ENCODE measurements at places on chromosomes 16 and 17.

- no peak for DNase-seq
Measured at GRCh38 chr17:43216369-43216761, 4.7 kb downstream of the TMEM106A start.

GRCh38 chr16:84759061-84759460, 59.3 kb downstream of the USP10 start:
- DNase-seq: peak; percentile 40

DNA sequence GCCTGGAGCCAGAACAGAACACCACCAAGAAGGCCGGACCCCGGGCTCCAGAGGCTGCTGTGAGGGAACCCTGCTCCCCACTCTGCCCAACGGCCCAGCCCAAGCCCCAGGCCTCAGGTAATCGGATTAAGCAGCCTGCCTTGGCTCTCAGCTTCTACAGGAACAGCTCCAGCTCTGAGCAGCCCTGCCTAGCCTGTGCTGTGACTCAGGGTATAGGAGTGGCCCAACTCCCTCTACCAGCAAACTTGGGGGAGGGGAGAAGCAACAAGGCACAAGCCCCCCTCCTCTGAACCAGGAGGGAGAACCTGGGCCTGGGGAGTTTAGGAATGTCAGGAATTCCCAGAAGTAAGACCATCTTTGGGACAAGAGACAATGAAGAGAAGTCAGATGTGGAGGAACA, 849 bp upstream of the SOX15 start:
- DNase-seq: no peak

DNA sequence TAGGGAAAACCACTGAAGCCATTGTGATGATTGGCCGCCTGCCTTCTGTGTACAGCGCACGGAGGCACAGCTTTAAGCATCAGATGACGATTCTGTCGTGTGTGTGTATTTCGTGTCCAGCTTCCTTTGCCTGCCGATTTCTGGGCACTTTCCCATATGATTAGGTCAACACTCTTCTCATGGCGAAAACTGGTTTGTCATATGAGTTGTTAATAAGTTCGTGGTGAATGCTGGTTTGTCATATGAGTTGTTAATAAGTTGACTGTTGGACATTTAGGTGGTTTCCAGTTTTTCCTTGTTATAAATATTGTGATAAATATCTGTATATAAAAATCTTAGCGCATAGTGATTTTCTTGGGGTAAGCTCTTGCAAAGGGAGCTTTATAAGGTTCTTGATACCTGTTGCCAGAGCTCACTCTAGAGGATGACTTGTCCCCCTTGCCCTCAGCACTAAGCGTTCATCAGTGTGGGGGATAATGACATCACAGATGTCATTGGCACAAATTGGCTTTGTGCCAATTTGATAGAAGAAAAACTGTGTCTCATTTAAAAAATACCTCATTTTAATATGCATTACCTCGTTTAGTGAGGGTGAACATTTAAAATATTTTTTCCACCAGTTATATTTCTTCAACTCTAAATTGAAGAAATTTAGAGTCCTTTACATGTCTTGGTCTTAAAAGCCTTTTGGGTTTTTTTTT, 40.0 kb downstream of the PGS1 start:
- no peak for DNase-seq

DNA sequence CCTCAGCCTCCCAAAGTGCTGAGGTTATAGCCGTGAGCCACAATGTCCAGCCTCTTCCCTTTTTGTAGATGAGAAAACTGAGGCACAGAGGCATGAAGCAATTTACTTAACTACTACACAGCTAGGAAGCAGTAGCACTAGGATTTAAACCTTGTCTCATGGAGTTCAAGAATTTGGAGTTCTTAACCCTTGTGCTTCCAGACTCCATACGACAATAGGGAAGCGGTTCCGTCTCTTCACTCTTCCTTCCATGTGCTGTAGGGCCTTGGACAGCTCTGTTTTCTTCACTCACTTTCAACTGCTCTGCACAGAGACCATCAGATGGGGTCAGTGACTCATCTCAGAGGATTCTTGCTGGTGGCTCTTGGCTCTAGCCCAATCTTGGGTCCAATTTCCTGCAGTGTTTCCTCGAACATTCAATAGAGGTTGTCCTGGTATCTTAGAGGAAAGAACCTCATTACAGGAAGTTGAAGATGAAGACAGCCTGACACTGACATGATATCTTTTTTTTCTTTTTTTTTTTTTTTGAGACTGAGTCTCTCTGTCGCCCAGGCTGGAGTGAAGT, 19.3 kb downstream of the ITGAL start:
- DNase-seq: peak; percentile 85

DNA sequence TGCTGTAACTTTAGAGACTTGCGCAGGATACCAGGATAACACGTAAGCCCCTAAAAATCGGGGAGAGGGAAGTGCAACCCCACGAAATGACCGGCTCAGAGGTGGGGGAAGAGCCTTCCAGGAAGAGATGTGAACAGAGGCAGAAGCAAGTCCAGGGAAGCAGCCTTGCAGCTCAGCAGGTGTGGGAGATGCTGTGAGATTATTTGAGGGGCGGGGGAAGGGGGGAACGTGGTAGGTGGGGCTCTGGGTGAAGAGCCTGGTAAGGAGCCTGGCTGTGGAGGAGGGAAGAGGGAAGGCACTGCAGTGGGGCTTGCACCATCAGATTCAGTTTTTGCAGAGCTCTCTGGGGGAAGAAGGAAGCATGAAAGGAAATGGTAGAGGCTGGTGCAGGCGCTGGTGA, 95.4 kb upstream of the CACNG5 start:
- no peak for DNase-seq

GRCh38 chr17:74467221-74467951, 952 bp downstream of the CD300A start:
- no peak for DNase-seq

GRCh38 chr17:32519228-32520103, 32.7 kb downstream of the CDK5R1 start:
- DNase-seq: no peak

DNA sequence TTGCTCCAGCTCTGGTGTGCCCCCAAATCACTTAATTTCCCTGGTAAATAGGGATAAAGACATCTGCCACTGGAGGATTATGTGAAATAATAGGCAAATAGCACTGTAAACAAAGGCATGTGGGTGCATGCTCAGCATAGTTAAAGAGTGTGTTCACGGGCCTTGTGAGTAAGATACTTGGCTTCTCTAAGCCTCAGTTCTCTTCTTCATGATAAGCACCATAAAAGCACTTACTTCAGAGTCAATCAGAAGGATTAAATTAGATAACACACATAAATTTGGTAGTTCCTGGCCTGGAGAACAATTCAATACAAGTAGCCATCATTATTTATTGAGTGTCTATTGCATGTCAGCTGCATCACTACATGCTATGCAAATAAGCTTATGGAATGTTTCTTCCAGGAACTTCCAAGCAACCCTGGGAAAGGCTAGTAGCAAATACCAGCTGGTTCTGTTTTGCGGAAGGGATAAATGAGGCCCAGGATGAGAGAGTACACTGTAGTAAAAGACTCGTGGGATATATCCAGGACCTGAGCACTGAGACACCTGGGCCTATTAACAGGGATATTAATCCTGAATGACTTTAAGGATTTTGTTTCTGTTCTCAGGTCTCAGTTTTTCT, 14.5 kb downstream of the CCL11 start:
- DNase-seq: no peak

GRCh38 chr16:6932871-6933385, 399.7 kb upstream of the RBFOX1 start:
- no peak for DNase-seq

DNA sequence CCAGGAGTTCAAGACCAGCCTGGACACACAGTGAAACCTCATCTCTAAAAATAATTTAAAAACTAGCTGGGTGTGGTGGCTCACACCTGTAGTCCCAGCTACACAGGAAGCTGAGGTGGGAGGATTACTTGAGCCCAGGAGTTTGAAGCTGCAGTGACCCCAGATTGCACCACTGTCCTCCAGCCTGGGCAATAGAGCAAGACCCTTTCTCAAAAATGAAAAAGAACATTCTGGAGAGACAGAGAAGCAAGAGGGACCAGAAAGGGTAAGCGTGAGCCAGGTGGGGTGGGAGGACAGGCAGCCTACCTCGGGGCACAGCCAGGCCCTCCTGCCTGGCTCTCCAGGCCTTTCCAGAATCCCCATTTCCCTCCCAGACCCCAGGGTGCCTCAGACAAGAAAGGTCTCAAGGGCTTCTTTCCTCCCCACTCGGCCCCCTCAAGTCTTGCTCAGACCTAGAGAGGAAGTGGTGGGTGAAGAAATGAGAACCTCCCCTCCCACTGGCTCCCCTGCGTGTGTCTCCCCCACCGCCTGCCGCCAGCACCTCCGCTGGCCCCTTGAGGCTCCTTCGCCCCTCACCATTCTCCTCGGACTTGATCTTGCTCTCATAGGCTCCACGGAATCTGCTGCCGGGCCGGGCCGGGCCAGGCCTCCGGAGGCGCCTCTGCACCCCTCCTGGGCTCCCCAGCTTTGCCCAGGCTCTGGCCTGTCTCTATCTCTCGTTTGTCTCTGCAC, 503 bp downstream of the C16orf54 start:
- DNase-seq: peak; percentile 73

- no peak for DNase-seq
Measured at GRCh38 chr17:59401725-59402124, 70.3 kb downstream of the YPEL2 start.

DNA sequence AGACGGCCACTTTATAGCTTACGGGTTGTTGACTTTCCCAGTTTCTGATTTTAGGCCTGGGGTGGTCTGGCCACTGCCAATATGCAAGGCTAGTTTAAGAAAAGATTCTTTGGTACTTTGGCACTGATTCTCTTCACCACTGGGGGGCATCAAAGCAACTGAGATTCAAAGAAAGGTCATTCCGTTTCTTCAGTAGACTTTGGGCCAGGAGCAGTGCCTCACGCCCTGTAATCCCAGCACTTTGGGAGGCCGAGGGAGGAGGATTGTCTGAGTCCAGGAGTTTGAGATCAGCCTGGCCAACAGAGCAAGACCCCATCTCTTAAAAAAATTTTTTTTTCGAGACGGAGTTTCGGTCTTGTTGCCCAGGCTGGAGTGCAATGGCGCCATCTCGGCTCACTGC, 53.0 kb downstream of the RPA1 start:
- peak; percentile 44 for DNase-seq

DNA sequence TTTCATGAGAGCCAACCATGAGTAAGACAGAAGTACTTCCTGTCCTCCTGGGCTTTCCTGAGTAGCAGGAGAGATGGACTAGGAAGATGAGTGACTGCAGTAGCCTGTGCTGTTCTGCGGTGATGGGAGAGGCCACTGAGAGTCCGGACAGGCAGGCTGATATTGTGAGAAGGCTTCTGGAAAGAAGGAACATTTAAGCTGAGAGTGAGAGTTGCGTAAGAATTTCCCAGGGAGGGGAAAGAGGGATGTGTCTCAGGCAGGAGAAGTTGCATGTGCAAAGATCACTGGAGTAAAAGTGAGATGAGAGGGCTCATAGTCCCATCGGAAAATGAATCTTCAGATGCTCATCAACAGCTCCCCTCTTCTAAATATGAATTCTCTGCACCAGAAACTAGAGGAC, 258.3 kb downstream of the RBFOX1 start:
- DNase-seq: no peak

DNA sequence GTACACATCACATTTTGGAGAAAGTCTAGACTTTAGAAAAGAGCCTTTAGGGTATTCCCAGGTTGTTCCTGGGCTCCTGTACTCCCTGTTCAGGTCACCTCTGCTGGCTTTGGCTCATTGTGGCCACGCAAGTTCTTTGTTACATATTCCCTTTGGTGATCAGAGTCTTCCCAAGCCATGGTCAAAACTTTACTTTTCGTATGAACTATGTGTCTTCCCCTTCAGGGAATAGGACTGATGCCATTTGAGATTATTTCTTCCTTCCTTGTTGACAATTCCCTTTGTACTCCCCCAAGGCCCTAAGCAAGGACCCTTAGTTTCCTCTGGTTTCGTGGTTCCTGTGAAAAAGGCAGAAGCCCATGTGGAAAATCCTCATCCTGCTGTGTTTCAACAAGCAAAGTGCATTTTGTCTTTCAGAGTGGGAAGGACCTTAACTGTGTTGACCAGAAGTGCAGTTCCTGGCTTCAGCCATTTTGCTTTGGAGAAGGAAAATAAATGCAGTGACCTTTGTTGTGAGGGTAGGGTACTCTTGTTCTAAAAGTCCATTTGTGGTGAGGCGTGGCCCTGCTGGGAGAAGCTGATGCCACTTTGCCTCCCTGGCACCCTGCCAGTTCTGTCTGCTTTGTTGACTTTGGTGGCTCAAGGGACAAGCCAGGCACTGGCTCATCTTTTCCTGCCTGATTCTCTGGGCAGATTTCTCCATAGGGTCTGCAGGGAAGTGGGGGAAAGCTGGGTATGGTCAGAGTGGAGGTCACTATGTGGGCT, 55.1 kb downstream of the ZNRF1 start:
- peak; percentile 53 for DNase-seq

Measured in KBM-7 (cell line).